Umbilical cord (tissue), 2 donors: ENCODE measurements at places on chromosomes 16 and 17.

DNA sequence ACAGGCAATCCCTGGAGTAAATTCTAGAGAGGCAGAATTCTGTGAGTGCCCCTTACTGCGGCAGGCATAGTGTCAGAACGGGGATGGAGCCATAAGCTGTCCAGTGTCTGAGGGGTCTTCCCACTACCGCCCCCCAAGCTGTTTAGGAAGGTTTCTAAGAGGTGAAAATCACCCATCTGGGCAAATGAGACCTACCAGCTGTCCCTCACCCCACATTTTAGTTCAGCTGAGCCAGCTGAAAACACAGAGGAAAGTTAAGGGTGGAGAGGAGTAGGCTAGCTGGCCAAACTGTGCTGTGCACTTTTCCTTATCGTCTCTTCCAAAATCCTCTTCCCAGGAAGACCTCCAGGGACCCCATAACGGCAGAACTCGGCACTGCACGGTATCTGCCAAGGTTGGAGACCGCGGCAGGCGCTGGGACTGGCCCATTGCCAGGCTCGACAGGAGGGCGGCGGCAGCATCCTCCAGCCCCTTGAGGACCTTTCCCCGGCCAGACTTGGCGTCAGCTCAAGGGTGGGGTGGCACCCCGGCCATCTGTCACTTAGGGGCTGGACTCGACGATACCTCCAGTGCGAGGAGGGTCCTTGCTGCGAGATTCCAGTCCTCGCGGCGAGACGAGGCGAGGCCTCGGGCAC is 955 bp downstream of the ACLY start:
- DNase-seq: peak; percentile 58

- DNase-seq: no peak
These were observed 13.8 kb downstream of the IL4R start for GRCh38 chr16:27327586-27327915.

DNA sequence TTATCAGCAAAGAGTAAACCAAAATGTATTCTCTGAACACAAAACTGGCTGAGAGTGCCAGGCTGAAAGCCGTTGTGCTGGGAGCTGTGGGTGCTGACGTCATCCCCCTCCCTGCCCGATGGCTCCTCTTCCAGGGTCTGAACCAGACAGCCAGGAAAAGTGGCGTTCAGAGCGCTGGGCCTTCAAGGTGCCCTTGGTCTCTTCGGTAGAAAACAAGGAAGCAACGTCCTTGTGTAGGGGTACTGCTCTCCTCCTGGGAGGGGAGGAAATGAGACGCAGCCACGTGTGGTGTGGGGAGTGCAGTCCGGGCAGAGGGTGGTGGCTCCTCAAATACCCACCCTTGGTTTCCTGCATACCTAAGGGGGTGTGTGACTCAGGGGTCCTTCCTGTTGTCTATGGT is 394.7 kb downstream of the SEC14L1 start:
- DNase-seq: peak; percentile 51

GRCh38 chr17:3544365-3544764 is 13.2 kb downstream of the TRPV3 start:
- DNase-seq: no peak

DNA sequence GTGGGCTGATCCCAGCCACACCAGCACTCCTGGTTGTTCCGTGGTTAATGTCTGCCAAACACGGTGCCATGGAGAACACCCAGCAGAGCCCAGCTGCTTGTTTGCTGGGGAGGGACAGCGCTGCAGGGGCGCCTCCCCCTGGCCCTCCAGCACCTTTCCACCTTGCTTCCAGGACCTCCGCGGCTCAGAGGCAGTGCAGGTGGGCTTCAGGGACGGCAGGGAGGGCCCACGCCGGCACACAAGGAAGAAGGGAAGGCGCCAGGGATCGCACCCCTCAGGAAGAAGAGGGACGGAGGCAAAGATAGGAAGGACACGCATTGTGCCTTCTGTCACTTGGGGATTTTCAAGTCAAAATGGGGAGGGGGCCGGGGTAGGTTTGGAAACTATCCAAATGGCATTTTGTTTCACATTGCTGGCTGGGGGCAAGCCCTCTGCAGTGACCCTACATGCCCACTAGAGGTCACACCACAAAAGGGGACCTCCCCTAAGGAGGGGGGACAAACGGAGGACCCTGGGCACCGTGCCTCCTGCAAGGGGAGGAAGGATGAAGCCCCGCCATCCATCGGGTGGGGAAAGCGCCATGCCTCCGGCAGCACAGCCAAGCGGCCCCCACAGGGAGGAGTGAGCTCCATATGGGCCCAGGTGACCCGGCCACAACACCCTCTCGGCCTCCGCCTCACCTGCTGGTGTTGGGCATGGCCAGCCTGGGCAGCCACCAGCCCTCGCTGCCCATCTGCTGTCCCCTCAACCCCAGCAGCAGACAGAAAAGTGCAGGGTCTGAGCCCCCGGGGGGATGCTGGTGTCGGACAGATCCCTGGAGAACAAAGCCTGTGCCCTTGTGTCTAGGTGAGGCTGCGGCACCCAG is 7.5 kb upstream of the C16orf95 start:
- peak; percentile 14 for DNase-seq

GRCh38 chr17:74497471-74497870 is 31.0 kb downstream of the CD300A start:
- no peak for DNase-seq
